ENCODE measurements at places on chromosomes 5 and 9.

- no peak for DNase-seq
These were observed 64.3 kb upstream of the FCN2 start for GRCh38 chr9:134816264-134816663.

DNA sequence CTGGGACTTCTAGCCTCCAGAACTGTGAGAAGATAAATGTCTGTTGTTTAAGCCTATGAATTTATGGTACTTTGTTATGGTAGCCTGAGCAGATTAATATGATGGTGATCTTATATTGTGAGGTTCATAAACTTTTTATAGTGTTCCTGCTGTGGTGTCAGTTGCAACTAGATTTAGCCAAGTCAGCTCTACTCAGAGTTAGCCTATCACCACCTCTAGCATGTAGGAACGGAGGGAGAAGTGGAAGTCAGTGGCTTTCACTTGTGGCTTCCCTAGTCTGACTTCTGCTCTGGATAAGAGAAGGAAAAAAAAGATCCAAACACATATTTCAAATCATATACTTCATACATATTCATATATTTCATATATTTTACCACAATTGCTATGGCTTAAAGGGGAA lies 6.6 kb downstream of the POC5 start:
- no peak for DNase-seq

DNA sequence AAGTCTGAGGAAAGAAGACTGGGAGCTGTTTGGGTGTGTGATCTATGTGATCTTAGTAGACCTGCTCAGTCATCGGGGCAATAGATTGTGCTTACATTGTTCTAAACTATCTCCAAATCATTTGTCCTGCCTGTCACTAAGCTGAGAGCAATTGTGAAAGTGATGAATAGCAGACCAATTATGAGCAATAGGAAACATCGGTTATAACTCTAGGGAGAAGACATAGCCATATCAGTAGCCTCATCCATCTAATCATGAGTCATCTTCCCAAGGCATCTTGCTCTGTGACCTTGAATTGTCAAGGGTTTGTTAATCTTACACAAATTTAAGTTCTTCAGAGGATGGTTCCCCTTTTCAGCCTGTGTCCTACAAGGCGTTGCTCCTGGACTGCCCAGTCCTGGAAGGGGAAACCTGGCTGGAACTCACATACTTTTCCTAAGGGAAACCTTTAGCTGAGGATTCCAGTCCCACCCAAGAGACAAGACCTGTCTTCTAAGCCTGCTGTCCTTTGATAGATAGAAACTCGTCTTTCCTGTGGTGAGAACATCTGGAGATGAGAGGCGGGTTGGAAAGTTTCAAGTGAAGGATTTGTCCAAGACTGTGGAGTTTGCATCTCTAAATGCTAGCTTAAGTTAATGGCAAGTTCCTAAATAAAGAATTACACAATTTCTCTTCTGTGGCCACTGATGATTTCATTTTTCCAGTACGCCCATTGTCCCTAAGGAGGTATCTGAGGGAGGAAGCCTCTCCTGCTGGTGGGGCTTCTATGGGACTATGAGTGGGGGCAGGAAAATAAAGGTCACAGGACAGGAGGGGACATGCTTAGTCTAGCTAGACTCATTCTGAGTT lies 53.9 kb upstream of the TRIM32 start:
- DNase-seq = no peak

GRCh38 chr5:1523480-1523792 lies 324 bp downstream of the LPCAT1 start:
- DNase-seq = no peak

DNA sequence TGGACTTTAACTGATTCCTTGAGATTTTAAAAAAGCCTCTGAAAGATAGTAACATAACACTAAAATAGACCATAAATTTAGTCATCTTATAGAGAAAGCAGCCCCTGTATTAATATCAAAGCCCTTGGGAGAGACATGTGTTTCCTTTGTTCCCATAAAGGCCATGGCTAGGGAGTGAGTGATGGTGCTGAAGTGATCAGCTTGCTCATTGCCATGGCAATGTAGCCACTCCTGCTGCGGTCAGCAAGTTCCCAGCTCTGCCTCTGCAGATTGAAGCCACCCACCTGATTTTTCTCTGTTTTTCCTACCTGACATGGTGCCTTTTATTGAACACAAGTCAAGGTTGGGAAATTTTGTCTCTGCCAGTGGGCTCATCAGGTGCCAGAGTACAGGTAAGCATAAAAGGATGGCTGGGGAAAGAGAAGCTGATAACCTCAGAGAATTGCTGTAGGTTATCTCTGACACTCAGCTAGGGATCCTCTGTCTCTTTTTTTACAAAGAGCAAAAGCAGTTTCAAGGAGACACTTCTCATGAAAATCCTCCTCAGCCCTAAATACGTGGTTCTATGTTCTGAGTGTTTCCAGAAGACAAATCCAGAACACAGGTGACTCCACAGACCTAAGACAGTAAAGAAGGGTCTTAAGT lies 296.3 kb upstream of the NMUR2 start:
- no peak for DNase-seq

DNA sequence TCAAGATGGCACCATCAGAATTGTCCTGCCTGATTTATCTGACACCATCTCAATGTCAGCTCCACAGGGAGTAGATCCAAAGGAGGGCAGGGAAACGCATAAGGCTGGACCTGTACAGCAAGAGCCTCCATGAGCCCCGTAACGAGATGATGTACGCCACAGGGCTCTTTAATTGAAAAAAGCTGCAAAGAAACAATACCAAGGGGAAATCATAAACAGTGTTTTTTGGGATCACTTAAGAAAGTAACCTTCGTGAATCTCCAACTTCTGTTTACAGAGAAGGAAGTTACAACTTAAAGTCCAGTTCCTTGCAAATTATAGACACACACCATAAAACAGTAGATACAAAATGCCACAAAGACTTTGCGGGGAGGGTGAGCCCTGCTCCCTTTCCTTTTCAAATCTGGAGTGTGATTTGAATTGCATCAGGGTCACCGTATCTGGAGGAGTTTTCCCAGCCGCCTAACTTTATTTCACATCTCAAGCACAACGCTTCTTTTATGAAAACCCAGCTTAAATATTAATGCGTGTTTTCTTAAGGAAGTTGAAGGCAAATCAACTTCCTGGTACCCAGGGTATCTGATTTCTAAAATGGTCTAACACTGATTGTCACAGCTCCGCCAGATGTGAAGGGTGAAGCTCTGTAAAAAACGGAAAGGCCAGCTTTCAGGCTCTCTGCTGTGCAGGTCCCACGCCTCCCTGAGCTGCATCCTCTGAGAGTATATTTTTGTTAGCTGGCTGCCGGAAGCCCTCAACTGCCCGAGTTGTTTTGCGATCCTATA lies 88.9 kb downstream of the EBF1 start:
- no peak for DNase-seq

- DNase-seq = no peak
These were observed 93.2 kb downstream of the ZFAND5 start for GRCh38 chr9:72271613-72272478.

DNA sequence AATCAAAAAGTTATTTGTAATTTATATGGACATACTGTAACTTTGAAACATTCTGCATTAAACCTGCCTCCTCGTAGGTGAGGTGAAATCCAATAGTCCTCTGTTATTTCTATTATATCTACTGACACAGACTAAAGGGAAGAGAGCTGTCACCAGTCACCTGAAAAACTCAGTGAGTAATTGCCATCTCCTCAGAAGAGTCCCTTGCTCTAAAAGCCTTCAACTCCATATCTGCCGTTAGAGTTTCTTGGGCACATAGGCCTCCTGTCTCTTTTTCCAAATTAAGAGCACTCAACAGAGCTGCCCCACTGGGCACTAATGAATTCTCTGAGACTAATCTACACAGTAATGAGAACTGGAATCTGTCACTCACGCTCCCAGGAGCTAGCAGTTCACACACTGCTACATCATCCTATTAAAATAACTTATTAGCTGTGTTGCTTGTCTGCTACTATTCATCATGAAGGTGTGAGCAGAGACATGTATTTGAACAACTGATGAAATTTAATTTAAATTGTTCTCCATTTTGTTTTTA lies 67.3 kb upstream of the VCAN start:
- no peak for DNase-seq

GRCh38 chr5:68245319-68245718 lies 29.8 kb downstream of the PIK3R1 start:
- DNase-seq = no peak

GRCh38 chr5:82164176-82164976 lies 113.8 kb downstream of the RPS23 start:
- no peak for DNase-seq

- no peak for DNase-seq
These were observed 30.6 kb downstream of the GFRA3 start for GRCh38 chr5:138243794-138244193.

DNA sequence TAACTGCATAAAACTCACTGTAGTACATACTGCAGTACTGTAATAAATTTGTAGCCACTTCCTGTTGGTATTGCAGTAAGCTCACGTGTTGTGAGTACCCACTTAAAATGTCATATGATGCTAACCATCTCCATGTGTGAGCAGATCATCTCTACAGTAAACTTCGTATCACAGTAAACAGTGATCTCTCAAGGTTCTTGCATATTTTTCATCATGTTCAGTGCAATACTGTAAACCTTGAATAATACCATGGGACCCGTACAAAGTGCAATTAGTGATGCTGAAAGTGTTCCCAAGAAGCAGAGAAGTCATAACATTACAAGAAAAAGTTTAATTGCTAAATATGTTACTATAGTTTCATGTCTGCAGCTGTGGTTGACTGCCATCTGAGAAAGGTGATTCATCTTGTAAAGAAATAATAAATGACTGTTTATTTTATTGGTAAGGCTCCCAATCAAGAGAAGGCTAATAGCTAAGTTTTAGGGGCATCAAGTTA lies 253.8 kb upstream of the POU5F2 start:
- DNase-seq = no peak

DNA sequence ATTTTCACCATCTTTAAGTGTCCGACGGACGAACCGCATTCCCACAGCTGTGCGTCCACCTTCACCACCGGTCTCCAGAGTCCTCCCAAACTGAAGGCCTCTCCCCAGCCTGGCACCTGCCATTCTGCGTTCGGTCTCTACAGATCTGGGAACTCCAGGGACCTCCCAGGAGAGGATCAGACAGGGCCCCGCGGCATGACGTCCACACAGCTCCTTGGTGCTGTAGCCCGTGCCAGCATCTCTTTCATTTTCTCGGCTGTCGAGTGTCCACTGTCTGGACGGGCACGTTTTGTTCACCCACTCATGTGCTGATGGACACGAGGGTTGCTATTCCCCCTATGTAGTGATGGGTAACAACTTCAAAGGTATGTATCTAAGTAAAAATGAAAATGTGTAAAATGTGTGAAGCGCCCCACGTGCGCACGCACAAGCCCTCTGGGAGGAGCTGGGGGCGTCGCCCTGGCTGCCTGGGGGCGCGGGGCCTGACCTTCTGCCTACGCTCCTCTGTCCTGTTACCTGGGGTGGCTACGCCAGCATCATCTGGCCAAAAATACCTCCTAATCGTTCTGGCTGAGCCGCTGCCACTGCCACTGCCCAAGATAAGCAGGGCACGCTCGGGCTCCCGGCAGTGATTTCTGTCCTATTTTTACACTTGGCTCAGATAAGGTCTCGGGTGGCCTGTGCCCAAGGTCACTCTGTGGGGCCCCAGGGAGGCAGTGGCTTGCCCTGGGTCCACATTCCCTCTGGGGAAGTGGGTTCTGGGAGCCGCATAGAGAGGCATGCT lies 10.8 kb upstream of the SLC12A7 start:
- DNase-seq = no peak

- no peak for DNase-seq
These were observed 112.2 kb downstream of the PLPPR1 start for GRCh38 chr9:101140764-101141163.

DNA sequence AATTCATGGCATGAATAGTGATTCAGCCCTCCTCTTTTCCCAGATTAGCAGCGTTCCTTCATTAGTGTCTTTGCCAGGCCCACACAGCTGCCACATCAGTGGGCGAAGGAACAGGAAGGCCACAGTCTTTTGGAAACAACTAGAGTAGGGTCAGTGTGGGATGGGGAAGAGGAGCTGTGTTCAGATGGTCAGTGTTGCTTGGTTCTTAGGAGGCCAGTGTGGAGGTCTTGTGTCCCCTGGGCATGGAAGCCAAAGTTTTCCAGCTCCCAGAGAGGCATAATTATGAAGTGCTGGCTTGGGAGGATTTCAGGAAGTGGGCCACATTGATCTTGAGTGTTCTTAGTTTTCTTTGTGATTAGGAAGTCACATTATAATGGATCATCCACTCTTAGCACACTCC lies 269.6 kb downstream of the PSAT1 start:
- no peak for DNase-seq

GRCh38 chr9:68974901-68975300 lies 39.0 kb downstream of the PRKACG start:
- DNase-seq = no peak

DNA sequence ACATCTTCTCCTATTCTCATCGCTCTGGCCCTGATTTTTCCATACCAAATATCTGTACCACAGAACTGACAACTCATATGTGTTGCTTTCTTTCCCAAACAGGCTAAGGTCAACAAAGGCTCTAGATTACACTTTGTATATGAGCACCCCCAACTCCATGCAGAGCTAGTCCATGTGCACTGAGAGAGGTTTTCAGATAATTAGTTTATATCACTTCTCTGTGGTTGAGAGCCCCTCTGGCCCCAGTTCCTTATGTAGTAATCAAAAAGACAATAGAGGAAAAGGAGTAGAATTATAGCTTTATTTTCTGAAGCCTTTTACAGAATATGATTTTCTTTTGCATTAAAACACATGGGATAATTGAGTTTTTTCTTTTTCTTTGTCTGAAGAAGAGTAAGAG lies 120.0 kb downstream of the TRIO start:
- DNase-seq = no peak

GRCh38 chr5:76926329-76927105 lies 26.3 kb upstream of the CRHBP start:
- DNase-seq = no peak

- DNase-seq = no peak
These were observed at the start of gene GDNF for GRCh38 chr5:37839407-37840052. Gene GDNF, minus strand, starts transcription at chr5:37840041. Its CDS starts 5,245 bp downstream, at chr5:37834796.

- no peak for DNase-seq
These were observed 88.4 kb downstream of the SEMA4D start for GRCh38 chr9:89409466-89409865.

DNA sequence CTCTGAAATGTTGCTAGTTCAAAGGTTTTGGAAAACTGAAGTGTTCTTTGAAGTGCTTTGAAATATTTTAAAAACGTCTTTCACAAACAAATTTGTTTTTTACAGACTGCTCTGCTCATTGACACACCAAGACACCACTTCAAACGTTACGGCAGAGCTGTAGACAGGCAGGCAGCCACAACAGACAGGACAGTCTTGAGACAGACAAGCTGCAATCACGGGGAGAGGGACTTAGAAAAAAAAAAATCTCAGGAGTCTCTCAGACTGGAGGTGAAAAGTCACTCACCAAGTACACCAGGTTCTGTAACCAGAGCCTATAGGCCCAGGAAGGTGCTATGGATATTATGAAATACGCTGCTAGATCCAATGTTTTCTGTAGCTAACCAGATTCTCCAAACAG lies 135.4 kb downstream of the ISL1 start:
- DNase-seq = no peak

GRCh38 chr9:132114102-132114707 lies 34.5 kb upstream of the MED27 start:
- peak; percentile 43 for DNase-seq
